ENCODE measurements at places on chromosomes 4 and X. TPM values are rescaled to one million over a fixed set of nuclear protein-coding genes. Genes with fewer than 3 reads are reported as not detected.

GRCh38 chrX:9832811-9833210 is 46.6 kb downstream of the SHROOM2 start:
- no peak for DNase-seq

GRCh38 chrX:2767631-2768455 is 16.0 kb downstream of the XG start:
- DNase-seq = peak; percentile 95

DNA sequence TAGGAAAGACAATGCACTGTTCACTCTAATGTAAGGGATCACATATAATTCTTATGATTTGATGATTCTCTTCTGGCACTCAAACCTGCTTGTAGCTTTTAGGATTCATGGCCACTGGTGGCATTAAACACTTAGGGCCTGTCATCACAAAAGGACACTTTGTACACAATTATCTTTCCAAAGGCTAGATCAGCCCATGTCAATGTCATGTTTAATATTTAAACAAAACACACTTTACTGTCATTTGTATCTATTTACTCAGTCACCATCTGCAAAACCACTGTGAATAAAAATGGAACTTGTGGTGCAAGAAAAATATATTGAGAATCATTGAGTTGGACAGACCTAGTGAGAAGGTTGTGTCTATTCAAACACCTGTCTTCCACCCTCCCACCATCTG is 83.6 kb upstream of the TTC29 start:
- DNase-seq = no peak

GRCh38 chr4:784401-785331 is 41.3 kb downstream of the CPLX1 start:
- DNase-seq = no peak

DNA sequence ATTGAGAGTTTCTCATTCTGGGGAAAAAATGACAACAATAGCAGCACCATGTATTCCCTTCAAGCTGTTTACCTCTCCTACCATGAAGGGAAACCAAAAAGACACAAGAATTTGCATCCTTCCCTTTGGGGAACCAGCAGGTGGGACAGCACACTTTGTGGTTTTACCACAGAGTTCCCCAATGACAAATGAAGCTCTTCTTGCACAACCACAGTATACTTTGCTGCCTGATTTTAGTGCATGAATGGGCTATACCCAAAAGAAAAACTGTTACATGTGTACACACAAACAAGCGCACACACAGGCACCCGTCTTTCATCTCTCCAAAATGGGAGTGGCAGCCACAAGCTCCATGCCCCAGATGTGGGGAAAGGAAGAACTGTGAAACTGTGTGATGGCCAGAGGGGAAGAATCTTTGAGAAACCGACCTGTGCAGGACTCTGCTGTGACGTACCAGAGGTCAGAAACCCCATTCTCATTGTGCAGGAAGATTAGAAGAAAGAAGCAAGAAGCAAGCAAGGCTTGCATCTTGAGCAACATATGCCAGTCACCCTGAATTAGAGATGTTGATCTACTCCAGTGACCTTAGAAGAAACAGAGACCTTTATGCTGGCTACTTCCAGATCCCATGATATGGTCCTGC is 2.7 kb upstream of the MAML3 start:
- no peak for DNase-seq

DNA sequence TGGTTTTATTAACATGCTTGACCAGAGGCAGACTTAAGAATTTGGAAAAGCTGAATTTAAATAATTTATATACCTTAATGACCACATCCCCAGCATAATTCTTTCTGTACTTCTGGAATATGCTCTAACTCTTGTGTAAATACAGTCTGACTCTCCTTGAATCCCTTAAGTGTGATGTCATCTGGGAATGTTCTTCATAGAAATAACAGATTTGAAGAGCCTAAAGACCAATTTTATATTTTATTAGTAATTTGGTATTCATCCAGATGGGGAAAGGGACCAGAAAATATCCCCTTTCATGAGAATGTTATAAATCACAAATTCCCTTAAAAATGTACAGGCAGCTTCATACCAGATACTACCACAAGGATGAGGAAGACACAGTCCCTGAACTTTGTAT is 58.3 kb downstream of the KCNIP4 start:
- DNase-seq = no peak

DNA sequence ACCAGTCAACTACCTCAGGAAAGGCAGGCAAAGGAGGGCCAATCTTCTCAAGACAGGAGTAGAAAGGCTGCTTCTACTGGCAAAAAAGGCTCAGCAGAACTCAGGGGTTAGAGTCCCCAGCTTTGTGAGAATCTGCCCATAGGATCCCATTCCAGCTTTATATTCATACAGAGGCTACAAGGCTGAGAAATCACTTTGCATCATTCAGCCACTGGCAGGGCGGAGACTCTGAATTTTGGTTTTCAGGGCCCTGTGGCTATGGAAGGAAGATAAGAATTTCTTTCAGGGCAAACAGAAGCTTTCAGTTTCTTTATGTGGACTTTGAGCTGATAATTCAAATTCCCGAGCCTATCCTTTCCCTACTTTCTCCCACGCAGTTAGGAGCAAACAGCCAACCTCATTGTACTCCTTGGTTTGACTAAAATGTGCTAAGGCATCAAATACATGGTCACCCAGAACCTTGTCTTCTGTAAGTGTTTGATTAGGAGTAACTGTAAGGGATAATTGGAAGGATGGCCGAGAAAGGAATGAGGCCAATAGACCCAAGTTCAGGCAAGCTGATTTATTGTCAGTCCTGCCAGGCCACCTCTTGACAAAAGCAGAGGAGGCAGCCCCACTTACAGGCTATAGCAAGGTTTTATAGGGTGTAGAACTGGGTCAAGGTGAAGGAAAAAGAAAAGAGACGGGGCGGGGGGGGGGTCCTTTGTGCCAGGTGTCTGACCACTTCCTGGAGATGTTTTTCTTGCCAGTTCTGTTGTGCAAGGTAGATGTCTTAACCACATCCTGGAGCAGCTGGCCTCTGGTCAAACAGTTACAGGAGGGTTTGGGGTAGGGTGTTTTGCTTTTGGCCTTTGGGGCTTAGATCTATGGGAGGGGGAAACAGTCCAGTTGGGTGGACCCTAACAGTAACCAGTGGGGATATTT is 165.3 kb upstream of the PPP1R2C start:
- DNase-seq = no peak

- DNase-seq = no peak
Measured at GRCh38 chr4:987624-988513, 1.0 kb downstream of the IDUA start.

GRCh38 chr4:24858026-24858425 is 54.8 kb downstream of the CCDC149 start:
- no peak for DNase-seq

DNA sequence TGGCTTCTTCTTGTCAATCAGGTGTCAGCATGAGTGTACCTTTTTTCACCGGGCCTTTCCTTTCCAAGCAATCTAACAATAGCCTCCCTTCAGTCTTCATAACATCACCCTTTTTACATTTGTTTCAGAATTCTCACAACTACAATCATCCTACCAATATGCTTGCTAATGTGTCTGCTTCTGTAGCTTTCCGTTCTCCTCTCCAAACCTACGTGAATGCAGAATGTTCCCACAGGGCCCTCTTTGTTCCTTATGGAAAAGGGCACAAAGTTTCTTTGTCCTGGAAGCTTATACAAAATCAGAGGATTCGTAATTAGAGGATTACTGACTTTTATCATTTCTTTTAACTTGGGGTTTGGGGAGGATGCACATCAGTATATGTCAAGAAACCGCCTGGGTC is 461.8 kb downstream of the CENPC start:
- no peak for DNase-seq

DNA sequence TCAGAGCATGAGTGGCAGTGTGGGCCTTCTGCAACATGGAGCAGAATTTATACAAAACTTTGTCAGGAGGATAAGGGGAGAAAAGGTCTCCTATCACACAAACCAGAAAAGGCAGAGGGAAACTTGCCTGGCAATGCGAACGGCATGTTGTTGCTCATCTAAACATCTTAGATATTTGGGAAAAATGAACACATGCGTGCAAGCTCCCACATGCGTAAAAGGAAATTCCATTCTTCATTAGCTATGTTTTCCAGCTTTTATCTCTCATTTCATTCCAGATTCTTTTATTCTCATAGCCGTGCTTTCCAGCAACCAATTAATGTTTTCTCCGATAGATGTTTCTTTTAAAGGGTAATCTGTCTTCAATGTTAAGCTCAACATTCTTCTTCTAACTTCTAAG is 31.3 kb upstream of the GBA3 start:
- no peak for DNase-seq

GRCh38 chr4:165964591-165964990 is 91.6 kb downstream of the TLL1 start:
- DNase-seq = no peak

DNA sequence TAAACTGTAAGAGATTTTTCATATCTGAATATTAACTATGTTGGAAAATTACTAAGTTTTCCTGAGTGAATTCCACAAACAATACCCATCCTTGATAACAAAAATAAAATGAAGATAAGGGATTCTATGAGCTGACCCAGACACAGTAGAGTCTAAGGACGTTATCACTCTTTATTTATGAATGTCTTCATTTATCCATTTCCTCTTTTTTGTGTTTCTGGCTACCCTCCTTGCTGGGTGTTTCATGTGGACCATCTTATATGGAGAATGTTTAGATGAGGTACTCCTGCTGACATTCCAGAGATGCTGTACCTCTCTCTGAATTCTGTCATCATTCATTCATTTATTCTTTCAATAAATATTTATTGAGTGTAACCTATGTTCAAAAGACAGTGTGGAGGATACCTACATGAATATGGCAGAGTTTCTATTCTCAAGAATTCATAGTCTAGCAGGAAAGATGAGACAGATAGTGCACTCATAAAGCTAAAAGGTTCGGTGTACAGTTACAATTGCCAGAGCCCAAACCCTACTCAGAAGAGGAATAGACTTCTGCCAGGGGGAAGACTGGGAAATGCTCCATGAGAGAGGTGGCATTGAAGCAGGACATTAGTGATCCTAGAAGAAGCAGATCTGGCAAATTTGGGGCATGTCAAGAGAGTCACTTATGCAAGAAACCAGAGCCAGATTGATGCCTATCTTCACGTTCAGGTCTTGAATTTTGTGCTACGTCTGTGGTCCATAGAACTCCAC is 195.8 kb downstream of the MAML3 start:
- no peak for DNase-seq

DNA sequence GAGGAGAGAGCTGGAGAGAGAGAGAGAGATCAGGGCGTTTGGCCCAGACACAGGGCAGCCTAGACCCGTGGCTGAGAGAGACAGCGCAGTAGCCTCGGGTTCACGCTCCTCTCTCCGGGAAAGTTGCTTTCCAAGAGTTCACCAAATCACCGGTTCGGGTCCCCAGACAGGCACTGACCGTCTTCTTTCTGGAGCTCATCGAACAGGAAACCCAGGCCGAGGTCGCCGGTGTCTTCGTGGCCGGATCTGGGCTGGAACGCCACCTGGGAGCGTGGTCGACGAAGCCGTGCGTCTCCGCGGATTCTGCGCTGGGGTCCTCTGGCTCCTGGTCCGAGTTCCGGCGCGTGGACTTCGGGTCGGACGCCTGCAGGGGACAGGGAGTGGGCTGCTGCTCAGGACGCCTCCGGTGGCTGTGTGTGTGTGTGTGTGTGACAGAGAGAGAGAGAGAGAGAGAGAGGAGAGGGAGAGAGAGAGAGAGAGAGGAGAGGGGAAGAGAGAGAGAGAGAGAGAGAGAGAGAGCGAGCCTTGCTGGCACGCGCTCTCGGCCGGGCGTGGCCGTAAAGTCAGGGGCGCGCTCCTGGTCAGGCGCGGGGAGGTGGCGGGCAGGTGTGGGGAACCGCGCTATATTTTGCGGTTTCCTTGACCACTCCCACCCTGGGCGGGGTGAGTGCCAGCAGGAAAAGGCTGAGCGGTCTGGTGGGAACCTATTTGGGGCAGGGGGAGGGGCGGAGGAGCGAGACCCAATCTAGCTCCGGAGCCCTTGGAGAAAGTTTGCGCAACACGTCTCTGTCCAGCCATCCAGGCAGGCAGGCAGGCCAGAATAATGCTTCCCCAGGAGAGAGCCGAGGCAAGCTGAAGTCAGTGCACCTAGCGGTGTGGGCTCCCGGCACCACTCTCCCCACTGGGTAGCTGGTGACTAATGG is 62.1 kb downstream of the RHOXF2B start:
- no peak for DNase-seq

GRCh38 chr4:108763226-108763593 is 357 bp upstream of the ETNPPL start:
- no peak for DNase-seq

DNA sequence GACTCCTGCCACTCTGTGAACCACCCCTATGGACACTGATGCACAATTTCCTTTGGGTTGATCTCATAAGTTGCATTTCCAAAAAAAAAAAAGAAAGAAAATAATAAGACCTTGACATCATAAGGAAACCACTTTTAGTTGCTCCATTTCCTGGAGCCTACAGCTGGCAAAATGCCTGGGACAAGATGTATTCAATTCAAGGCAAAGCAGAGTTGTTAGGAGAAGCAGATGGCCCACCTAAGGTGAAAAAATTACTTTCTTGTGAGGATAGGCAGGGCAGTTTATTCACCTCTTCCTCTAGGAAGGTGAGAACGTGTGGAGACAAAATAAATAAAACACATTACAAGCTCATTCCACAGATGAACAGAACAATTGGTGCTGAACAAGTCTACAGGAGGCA is 14.1 kb upstream of the SCRG1 start:
- no peak for DNase-seq

DNA sequence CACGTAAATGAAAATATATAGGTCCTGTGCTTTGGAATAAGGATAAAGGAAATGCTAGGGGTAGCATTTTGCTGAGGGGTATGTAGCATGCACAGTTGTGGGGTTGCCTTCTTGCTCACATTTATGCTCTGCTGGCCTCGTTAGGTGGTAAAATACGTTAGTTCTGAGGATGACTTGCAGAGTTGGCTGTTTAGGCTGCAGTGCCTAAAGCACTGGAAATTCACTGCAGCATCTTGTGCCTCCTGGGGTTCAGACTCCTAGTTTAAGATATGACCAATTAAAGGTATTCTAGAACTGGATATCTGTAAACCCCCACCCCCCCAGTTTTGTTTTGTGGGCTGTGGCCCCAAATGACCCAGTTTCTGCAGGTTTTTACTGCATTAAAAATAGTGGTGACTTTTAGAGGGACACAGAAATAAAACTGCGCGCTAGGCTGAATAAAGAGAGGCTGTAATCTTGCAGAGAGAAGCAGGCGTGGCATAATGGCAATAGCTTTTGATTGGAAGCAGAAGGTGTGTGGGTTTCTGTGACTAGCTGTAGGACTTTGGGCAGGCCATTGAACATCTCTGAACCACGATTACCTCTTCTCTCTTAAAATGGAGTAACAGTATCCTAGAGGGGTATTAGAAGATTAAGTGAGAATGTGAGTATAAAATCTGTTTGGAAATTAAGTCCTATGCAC is 79.3 kb downstream of the REPS2 start:
- DNase-seq = no peak

- DNase-seq = no peak
Measured at GRCh38 chr4:110361921-110362320, 114.0 kb upstream of the ENPEP start.

Gene TLR10
- 0.06 TPM for total RNA-seq

Gene PTPN13
- 119 TPM for total RNA-seq

Gene SCD5
- 6.7 TPM for total RNA-seq

Gene CPLX1
- not detected for total RNA-seq

Gene NKX3-2
- total RNA-seq = not detected

Measured in lower leg skin (tissue), 4 donors.